ENCODE measurements at places on chromosomes 3 and 15.

- no peak for DNase-seq
Observed at GRCh38 chr3:107881509-107881908, 209.3 kb downstream of the CD47 start.

DNA sequence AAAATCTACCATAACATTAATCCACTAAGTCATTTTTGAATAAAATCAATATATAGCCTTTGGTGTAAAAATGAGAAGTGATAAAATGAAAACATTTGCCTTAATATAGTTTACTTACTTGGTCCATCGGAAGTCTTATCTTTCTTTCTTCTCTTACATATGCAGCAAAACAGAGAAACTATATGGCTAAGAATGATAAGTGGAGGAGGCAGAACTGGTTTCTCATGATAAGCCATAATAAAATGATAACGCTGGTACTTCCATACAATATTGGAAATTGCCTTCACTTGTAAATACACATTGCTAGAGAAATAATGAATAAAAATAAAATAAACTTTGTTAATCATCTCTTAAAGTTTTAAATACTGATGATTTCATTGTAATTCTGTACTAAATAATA, 47.8 kb upstream of the USP50 start:
- DNase-seq: peak; percentile 15

- no peak for DNase-seq
Observed at GRCh38 chr3:45632956-45633355, 38.4 kb downstream of the LIMD1 start.

DNA sequence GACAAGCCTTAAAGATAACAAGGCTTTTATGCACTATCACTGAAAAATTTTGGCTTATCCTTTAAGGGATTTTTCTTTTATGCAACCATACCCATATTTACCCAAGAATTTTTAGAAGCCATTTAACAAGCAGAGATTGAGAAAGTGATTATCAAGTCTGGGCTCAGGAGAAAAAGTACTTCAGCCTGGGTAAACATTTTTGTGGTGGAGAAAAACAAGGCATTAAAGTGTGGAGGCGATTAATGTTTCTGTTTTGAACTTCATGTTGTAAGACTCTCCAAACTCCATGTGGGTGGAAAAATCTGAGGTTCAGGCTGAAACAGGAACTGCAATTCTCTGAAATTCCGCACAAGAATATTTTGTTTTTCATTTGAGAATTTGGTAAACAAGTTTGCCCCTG, 260.4 kb upstream of the KCNMB2 start:
- DNase-seq: no peak

DNA sequence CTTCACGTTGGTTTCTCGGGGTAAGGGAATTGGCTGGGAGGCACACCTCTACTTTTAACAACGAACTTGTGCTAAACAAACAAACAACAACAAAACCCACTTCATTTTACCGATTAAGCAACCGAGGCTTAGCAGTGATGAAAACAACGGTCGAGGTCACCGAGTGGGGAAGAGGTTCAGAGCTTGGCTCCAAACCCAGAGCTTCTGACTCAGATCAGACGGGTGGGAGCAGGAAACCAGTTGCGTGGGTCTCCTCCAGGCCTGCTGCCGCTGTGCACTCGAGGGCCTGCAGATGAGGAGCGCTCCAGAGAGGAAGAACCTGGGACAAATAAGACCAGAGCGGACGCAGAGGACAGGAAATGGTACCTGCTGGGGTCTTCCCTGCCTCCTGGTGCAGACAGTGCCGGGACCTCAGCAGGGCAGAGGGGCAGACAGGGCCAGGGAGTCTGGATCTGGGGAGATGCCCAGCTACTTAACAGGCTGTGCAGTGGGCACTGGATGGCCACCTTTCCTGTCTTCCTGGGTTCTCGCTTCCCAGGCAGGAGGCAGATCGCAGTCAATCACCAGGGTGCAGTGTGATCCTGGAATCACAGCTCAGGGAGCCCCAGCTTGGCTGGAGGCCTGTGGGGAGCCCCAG, 99.0 kb upstream of the MEF2A start:
- no peak for DNase-seq

DNA sequence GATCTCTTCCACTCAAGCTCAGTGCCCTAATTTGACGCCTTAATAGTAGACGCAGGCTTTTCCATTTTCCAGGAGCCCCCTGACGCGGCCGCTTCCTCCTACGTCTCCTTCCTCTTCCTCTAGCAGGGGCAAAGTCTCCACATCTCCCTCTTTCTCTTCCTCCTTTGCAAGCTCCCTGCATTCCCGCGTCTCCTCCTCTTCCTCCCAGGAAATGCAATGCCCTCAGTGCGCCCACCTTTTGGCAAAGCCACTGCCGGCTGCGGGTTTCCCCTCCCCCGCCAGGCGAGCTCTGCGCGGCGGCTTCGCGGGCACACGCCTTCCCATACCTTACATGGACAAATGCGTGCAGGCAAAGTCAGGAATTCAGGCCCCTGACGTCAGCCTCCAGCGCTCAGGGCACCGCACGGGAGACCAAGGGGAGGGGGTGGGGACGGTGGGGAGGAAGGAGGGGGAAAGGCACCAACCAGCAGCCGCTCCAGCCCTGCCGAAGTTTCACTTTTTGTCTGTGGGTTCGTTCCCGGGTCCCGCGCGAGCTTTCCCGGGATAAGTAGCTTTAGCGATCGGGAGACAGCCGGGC, 432 bp upstream of the LPP start:
- DNase-seq: peak; percentile 33

GRCh38 chr3:140455521-140456214, 222.2 kb upstream of the TRIM42 start:
- no peak for DNase-seq

DNA sequence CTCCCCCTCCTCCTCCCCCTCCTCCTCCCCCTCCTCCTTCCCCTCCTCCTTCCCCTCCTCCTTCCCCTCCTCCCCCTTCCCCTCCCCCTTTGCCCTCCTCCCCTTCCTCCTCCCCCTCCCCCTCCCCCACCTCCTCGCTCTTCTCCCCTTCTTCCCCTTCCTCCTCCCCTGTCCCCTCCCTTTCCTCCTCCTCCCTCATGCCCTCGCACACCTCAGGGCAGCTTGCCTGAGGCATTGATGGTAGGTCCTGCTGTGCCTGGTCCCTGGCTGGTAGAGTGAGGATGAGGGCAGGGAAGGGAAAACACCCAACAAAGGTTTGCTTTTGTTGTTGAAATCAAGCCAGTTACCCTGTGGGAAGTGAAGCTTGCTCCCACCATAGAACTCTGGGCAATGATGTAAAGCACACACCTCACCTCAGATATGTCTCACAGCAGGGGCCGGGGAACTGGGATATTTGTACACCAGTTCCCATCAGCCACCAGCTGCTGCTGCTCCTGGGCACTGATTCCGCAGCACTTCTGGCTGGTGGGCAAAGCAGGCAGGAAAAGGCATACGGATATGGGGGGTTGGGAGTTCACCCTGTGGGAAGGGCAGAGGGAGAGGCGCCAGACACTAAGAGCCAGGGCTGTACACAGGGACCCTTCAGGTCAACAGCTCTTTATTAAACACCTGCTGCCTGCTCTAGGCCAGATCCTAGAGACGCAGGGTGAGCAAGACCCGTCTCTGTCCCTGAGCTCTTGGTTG, 13.8 kb downstream of the ISG20 start:
- no peak for DNase-seq

GRCh38 chr15:39747326-39747725, 35.3 kb downstream of the FSIP1 start:
- no peak for DNase-seq

DNA sequence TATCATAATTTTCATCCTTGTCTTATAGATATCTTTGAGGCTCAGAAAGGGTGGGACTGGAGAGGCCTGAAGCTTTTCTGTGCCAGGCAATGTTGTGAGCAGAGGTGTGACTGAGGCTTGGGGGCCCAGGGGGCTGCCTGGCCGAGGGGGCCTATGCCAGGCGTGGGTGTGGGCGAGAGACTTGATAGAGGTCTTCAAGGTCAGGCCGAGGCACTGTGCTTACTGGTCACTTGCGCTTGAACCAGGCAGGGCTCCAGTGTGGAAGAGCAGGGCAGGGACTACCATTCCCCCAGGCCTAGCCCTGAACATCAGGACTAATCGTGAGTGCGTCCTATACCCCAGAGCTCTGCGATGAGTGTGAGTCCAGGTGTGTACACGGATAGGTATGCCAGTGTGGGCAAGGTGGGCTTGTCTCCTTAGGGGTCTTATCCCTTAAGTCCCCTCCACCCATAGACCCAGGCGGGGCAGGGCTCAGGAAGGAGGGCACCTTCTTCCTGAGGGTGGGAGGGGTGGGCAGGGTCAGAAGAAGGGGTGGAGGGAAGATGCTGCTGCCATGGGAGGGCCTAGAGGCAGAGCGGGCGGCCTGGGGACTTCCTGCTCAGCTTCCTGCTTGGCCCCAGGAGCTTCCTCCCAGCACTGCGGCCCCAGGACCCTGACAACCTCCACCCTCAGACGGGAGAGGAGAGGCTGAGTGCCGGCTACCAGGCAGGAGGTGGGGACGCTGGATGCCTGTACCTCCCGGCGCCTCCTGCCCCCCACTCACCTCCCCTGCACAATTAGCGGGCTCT, 84.7 kb downstream of the LINGO1 start:
- no peak for DNase-seq

DNA sequence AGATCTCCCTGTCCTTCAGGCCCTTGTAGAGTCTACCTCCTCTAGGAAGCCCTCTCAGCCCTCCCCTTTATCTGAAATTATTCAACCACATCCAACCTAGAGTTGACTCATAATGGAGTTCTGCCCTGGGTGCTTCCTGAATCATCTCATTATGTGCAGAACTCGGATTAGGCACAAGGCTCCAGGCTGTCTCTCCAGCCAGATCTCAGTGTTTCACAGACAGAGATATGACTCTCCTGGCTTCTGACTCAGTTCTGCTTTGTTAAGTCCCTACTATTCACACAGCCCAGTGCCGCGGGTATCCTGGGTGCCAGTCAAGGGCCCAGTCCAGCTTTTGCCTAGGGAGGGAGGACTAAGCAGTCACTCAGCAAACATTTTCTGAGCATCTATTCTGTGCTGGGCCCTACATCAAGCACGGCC, 9.3 kb downstream of the STRA6 start:
- no peak for DNase-seq

DNA sequence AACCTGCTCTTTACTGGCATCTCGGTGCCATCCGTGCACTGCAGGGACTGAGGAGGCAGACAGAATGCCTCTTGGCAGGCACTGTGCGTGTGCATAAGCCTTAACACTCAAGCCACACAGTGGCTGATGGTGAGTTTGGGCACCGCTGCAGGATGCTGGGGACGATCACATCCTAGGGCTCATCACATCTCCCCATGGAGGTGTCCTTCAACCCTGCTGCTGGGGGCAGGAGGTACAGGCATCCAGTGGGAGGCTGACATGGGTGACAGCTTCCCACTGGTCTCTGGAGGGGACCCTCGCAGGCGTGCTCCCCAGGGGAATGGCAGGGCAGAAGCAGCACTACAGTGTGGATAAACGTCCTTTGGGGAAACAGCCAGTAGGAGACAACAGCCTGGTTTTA, 190.9 kb downstream of the ADAMTS17 start:
- no peak for DNase-seq

DNA sequence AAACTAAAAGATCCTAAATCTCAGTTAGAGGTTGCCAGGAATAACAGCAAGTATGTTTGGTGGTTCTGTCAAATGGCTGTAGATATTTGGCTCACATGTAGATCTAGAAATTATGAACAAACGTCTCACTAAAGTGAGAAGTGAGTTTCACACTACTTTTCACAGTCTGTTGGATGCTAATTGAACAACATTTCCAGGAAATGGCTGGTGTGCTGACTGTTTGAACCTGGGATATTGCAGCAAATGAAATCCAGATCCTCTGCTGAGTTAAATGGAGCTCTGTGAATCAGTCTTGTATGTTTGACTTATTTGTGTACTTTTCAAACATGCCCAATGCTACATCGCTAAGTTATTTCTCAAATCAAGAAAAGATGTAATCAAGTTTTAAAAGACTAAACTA, 21.3 kb upstream of the RSL24D1 start:
- no peak for DNase-seq

DNA sequence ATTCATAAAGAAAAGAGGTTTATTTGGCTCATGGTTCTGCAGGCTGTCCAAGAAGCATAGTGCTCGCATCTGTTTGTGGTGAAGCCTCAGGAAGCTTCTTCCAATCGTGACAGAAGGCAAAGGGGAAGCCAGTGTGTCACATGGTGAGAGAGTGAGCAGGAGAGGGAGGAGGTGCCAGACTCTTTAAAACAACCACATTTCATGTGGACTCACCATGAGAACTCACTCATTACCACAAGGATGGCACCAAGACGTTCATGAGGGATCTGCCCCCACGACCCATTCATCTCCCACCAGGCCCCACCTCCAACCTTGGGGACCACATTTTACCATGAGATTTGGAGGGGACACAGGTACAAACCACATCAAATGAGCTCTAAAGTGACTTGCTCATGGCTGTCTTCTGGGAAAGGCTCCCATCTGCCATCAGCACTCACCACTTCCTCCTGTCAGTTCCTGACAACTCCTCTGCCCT, 327.3 kb upstream of the TLE3 start:
- no peak for DNase-seq

GRCh38 chr15:54017251-54017650, 39.0 kb downstream of the UNC13C start:
- DNase-seq: no peak

Measured in hematopoietic multipotent progenitor cell (in vitro differentiated cells).